Activated CD4-positive, alpha-beta T cell treated with anti-CD3 and anti-CD28 coated beads for 24 hours (primary cell): ENCODE measurements at places on chromosomes 6 and 20.

DNA sequence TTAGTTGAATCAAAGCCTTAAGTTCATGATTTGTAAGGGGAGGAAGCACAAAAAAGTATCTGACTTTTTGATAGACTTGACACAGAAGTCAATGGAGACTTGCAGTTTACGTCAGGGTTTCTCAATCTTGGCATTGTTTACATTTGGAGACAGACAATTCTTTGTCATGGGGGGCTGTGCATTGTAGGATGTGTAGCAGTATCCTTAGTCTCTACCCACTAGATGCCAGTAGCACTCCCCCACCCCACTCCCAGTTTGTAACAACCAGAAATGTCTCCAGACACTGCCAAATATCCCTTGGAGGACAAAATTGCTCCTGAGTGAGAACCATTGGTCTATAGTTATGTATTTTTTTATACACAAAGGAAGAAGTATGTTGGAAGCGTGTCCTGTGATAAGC is 434.1 kb downstream of the RFPL4B start:
- DNase-seq: no peak

DNA sequence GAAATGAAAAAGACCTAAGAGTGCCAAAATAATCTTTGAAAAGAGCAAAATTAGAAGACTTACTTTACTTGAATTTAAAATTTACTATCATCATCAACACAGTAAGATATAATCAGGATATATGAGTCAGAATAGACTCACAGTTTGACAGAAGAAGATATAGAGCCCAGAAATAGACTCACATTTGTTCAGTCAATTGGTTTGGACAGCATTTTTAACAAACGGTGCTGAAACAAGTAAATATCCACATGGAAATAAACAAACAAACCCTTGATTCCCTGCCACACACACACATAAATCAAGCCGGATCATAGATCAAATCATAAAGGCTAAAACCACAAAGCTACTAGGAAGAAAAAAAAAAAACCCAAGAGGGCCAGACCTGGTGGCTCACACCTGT is 291.1 kb downstream of the ADGRG6 start:
- DNase-seq: no peak

DNA sequence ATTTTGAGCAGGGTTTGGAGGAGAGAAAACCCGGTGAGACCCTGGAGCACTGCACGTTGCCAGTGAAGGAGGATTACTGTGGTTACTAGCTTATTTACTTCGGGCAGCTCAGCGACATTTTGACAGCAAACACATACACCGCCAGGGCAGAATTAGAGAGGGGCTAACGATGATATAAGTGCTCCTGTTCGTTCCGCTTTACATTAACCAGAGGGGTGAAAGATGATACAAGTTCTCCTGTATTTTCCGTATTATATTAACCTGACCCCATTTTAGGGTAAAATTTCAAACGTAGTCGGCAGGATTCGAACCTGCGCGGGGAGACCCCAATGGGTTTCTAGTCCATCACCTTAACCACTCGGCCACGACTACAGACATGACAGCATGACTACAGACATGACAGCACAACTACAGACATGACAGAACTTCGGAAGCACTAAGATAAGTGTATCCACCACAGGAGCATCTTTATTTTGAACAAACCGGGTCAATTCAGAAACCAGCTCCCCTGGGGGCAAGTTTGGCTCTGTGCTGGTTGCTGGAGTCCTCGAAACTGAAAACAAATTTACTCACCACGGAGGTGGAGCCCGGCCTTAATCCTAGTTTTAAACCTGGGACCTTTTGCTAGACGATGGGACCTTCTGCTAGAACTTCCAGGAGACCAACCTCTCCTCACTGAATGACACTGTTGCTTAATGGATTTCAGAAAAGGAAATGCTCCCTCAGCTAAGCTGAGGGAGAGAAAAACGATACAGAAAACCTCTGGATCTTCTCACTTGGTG is 80.4 kb upstream of the ZNF184 start:
- DNase-seq: peak; percentile 36

- no peak for DNase-seq
Observed at GRCh38 chr6:170080828-170081371, 210.0 kb downstream of the DLL1 start.

GRCh38 chr20:63208346-63208909 is 7.5 kb downstream of the YTHDF1 start:
- DNase-seq: no peak

DNA sequence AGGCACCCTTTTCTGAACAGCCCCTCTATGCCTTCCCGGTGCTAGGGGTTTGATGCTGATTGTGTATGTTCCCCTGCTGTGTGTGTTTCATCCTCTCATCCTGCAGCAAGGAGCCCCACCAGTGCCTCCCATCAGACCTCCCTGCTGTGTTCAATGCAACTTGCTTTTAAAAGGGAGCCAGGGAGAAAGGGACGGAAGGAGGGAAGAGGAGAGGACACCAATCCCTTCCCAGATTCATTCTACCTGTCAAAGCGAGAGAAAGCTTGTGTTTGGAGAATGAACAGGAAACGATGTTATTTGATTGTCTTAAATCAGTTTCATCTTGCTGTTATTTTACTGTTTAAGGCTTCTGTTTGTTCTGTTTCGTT is 259.2 kb downstream of the ADGB start:
- no peak for DNase-seq

DNA sequence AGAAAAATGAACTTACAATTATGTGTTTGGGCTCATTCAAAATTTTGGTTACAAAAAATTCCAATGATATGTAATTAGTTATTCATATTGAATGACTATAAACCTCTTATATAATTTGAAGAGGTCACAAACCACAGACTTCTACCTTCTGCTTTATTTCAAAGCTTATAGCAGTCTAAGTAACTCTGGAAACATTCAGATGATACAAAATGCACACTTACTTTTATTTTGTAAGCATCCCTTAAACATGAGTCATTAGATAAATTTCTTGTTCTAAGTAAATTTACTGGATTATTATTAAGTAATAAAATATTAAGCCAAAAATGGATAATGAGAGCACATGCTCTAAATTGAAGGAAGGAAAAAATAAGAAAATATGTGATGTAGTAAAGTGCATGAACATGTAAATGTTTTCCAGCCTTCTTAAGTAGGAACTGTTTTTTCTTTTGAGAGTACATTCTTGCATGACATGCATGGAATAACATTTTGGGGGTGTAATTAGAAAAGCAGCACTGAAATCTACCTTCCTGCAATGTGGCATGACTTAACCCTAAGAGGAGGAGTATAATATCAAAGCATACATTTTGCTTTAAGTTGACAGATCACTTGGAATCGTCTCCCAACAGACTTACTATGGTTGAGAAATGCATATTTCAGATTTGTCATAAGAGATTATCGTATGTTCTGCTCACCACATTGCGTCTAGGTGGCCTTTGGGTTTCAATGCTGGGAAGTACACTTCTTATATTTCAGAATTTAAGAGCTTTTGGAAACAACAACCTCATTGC is 372.7 kb upstream of the HSF2 start:
- no peak for DNase-seq

GRCh38 chr20:53944796-53945195 is 125.6 kb downstream of the BCAS1 start:
- DNase-seq: no peak

- no peak for DNase-seq
Observed at GRCh38 chr6:69867639-69867976, 1.3 kb downstream of the COL19A1 start.

DNA sequence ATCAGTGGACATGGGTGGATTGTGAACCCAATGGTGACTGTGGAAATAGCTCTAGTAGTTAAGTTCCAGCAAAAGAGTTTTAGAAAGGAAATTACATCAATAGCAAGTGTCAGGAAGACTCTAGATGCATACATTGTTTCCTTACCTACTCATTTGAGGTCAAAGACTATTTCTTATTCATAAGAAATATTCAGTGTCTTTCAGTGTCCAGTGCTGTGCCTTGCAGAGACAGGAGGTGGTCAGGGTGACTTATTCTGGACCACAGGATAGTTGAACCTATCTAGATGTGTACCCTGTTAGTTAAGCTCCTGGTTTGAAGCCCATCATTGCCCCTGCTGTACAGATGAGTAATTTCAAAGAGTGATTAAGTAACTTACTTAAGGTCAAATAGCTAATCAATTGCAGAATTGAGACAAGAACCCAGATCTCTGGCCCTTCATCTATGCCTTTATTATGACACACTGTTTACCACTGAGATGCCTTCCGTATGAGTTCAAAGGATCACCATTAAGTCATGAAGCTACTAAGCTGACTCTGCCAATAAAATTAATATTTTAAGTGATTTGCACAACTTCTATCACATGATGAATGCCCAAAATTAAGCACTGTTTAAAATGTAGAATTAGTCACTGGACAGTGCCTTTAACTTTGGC is 136.1 kb downstream of the PDSS2 start:
- no peak for DNase-seq

GRCh38 chr6:73481969-73482368 is 20.4 kb downstream of the MTO1 start:
- DNase-seq: no peak

- no peak for DNase-seq
Observed at GRCh38 chr20:61912665-61913422, 152.8 kb downstream of the TAF4 start.

DNA sequence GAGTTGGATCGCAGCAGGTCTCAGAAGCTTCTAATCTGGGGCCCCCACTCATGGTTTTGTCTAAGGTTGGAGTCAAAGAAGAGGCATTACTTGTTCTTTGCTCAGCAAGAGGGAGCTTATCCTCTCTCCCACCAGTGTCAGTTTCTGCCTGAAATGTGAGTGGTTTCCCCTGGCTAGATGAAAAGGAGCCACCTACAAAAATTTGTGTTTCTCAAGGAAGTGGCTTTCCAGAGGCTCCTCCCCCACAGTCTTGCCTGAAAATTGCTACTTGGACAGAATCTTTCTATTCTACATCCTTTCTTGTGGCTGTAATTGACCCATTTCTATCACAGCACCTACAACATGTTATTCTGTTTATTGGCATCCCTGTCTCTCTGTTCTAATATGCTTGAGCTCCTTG is 37.9 kb downstream of the SCML4 start:
- DNase-seq: no peak

DNA sequence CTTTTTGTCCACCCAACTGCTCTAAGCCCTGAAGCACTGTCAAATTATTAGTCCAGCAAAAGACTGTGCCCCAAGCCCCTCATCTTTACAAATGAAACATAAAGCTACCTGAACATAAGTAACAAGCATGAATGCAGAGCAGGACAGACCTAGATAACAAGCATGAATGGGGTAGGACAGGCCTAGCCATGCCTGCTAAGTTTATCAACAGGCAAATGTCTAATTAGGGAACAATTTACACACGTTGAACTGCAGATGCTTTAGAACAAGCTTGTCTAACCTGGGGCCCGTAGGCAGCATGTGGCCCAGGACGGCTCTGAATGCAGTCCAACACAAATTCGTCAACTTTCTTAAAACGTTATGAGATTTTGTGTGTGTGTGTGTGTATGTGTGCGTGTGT is 13.6 kb downstream of the FBXO30 start:
- DNase-seq: no peak

- no peak for DNase-seq
Observed at GRCh38 chr6:126548300-126548699, 208.4 kb downstream of the CENPW start.

DNA sequence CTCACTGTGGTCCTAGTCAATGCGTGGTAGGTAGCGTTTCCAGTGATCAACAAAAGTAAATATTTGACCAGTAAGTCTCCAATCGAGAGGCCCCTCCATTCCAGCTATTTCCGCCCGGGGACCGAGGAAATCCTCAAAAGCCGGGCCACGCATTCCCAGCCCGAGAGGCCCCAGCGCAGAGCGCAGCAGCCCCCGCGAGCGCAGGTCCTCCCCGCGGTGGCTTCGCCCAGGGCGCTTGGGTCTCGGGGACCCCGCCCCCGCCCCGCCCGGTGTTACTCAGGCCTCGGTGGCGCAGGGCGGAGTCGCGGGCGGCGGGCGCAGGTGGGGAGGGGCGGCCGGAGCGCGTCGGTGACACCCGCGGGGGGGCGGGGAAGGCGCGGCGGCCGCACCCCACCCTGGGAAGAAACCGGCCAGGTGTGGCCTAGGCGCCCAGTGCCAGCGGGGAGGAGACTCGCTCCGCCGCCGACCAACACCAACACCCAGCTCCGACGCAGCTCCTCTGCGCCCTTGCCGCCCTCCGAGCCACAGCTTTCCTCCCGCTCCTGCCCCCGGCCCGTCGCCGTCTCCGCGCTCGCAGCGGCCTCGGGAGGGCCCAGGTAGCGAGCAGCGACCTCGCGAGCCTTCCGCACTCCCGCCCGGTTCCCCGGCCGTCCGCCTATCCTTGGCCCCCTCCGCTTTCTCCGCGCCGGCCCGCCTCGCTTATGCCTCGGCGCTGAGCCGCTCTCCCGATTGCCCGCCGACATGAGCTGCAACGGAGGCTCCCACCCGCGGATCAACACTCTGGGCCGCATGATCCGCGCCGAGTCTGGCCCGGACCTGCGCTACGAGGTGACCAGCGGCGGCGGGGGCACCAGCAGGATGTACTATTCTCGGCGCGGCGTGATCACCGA is at the start of gene DSP:
TSS of gene DSP (plus strand) at position 497 of the 890 bp plus-strand sequence. CDS start at position 742, 245 bp downstream.
- peak; percentile 16 for DNase-seq

DNA sequence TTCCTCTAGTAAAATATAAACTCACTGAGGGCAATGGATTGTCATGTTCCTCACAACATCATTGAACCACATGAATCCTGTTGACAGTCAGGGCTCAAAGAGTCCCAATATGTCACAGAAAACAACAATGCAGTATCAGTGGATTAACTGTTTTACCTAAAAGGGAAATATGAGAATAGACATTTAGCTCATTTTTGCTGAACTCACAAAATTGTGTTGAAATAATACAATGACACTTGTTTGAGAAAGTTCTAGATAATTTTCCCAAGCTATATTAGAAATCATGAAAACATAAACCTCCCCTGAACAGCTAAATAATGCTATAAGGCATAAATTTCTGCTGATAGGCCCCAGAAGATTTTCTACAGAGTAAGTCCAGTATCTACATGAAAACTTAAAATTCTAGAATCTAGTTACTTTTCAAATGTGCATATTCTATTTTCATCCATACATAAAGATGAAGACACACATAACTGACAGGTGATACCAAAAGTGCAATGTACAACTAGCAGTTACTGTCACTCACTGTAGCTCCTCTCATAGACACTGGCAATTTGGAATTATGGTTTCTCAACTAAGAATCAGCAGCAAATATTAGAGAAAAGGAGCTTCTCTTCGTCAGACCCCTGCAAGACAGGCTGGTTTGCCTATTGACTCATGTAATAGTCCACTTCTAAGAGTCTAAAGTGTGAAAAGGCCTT is 269.9 kb downstream of the PTPRK start:
- no peak for DNase-seq

DNA sequence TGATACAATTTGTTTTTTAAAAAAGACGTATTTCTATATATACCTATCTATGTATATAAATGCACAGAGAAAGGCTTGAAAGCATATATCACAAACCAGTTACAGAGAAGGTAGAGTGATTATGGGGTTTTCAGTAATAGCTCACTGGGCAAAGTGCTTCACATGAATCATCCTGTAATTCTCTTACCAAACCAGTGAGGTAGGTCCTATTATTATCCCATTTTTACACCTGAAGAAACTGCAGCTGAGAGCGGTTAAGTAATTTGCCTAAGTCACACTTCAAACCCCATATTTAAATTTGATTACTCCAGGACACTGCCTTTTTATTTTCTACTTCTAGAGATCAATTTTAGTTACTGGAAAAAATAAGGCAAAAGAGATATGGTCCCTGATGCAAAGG is 4.4 kb downstream of the GSS start:
- DNase-seq: no peak
